ENCODE measurements at places on chromosomes 1 and 21.

DNA sequence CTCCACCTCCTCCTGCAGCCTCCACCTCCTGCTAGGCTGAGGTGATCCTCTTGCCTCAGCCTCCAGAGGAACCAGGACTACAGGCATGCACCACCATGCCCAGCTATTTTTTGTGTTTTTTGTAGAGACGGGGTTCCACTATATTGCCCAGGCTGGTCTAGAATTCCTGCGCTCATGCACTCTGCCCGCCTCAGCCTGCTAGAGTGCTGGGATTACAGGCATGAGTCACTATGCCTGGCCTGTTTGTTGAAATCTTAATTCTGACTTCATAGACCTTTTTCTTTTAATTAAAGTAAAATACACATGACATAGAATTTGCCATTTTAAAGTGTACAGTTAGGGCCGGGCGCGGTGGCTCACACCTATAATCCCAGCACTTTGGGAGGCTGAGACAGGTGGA, 42.7 kb downstream of the FAAP20 start:
- DNase-seq: no peak

DNA sequence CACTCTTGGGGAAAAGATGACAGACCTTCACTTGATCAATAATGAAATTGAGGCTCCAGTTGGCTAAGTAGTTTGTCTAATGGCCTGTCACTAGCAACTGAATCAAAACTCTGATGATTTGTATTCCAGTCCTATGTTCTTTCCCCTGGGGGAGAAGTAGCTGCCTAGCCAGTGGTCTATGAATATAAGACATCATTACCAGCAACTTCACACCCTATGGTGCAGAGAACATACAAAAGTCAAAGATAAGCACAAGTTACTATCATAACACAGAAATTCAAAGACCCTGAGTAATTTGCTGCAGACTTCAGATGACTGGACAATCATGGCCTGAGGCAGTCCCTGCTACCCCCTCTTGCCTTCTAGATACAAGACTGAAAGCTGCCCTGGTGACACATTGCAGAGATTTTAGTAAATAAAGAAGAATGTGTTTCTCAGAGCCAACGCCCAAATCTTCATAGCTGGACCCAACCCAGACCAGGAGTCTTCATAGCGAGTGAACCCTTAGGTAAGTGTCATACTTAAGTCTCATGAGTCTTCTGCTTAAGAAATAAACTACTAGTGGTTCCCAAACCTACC, 993 bp downstream of the PDZK1 start:
- no peak for DNase-seq

GRCh38 chr1:19395678-19396192, 83.6 kb downstream of the SLC66A1 start:
- no peak for DNase-seq

- DNase-seq: peak; percentile 70
Measured at GRCh38 chr1:174954073-174954460, 45.7 kb upstream of the CACYBP start.

DNA sequence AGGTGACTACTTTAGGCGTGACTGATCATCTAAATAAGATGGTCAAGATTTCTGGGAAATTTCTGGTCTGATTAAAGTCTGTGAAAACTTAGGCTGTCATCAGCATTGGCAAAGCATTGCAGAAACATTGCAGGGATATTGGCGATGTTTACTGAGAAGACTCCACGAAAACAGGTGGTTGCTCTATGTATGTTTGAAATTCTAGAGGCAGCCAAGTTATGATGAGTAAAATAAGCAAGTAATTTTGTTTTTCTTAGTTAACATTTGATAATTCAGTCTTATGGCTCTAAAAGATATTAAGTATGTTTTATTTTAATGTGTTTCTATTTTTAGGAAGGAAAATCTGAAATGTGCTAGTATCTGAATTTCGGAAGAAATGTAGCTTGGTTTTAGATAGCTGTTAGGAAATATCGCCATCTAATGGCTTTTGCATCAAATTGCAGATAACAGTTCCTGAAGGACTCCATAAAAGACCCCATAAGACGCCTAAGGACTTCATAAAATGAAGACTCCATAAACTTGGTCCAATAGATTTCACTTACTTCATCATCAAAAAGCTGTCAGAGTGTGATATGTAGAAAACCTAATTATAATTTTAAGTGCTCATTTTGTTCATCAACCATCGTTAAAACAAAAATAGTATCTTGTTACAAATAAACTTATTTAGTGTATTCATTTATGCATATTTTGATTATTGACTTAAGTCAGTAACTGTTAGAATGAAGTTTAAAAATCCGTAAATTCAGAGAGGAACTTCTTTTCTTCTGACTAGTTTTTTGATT, 344.6 kb downstream of the RYR2 start:
- DNase-seq: peak; percentile 10

DNA sequence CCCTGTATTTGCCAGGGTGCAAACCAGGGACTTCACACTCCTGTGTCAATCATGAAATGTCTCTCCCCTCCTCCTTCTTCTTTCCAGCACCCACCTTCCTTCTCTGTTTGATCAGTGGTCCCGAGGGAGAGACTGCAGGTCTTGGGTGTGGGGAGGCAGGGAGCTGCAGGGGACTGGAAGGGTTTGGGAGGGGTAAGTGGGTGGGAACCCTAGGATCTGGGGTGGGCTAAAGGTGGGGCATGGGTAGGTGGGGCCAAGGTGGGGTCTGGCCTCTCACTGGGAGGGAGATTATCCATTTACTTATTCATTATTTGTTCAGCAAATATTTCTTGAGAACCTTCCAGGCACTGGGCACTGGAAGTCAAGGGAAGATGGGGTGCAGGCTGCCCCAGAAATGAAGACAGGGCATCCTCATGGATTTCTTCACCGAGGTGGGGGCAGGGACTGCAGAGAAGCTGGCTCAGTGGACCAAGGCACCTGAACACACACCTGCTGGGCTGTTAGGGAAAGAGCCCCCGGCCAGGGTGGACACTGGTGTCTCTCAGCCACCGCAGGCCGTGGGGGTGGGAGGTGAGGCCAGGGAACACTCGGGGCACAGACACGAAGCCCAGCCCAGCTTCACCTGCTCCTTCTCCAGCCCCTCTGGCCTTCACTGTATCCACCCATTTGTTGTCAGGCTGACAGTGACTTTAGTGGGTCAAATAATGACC, 193.9 kb upstream of the C1orf174 start:
- no peak for DNase-seq

GRCh38 chr1:12124693-12125421, 41.9 kb upstream of the TNFRSF1B start:
- no peak for DNase-seq

DNA sequence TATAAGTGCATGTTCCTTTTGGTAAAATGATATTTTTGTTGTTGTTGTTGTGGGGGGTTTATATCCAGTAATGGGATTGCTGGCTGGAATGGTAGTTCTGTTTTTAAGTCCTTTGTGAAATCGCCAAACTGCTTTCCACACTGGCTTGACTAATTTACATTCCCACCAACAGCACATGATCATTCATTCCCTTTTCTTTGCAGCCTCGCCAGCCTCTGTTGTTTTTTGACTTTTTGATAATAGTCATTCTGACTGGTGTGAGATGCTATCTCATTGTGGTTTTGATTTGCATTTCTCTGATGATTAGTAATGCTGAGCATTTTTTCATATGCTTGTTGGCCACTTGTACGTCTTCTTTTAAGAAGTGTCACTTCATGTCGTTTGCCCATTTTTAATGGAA, 188.5 kb upstream of the CHRM3 start:
- DNase-seq: no peak

GRCh38 chr1:31432592-31433395, 19.8 kb downstream of the SERINC2 start:
- DNase-seq: no peak

All from NCI-H2081 treated with DMSO at 0.1 percent for 48 hours (cell line).